Activated T-helper 17 cell treated with anti-CD3 and anti-CD28 coated beads, Interleukin-2, amount 50 U/mL, for 72 hours (primary cell): ENCODE measurements at places on chromosomes 6 and 20.
A peak's percentile ranks its signal among the peaks of the same experiment; 100 is the strongest.

- no peak for ATAC-seq
These were observed 88.0 kb upstream of the ADGRF1 start for GRCh38 chr6:47130086-47130485.

- ATAC-seq = peak; percentile 94
These were observed 52.9 kb upstream of the MLN start for GRCh38 chr6:33856655-33857054.

DNA sequence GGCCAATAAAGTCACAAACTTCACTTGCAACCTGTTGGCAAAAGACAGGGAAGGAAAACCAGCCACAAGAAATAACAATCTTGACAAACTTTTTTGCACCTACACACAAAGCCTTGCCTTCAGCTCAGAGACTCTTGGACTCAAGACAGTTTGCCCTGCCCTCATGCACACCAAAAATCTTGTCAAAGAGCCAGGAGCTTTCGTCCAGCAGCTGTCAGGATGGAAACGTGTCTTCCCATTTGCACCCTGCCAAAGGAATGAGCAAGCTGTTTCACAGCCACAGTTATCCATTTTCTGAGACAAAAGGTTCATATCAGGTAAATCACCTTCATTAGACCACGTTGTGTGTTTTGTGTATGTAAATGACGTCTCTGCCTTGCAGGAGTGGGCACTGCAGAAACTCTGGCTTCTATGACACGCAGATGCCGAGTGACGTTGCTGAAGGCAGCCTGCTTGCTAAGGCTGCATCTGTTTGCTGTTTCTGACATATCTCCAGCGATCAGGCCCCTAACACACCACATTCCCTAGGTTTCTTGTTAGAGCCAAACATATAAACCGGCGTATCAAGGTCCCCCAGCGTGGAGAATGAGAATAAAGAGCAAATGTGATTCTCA is 193.4 kb downstream of the SYNDIG1 start:
- ATAC-seq = no peak

DNA sequence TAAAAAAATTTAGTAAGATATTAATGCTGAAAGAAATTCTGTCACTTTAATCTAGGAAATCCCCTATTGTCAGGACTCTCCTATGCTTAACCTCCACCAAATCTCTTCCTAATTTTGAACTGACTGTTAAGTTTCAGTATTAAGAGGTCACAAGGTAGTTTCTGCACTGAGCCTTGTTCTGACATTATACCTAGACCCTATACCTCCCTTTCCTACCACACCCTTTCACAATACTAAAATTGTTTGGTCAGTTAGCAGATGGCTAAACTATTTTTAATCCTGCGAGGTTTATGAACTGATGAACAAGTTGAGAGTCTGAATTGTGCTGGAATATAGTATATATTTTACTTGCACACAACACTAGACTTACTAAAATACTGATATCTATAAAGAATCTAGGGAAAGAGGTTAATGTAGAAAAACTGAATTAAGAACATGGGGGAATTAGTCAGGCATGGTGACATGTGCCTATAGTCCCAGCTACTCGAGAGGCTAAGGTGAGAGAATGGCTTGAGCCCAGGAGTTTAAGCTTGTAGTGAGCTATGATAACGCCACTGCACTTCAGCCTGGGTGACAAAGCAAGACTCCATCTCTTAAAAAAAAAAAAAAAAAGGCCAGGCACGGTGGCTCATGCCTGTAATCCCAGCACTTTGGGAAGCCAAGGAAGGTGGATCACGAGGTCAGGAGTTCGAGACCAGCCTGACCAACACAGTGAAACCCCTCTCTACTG is 51.5 kb downstream of the HBS1L start:
- peak; percentile 81 for ATAC-seq

DNA sequence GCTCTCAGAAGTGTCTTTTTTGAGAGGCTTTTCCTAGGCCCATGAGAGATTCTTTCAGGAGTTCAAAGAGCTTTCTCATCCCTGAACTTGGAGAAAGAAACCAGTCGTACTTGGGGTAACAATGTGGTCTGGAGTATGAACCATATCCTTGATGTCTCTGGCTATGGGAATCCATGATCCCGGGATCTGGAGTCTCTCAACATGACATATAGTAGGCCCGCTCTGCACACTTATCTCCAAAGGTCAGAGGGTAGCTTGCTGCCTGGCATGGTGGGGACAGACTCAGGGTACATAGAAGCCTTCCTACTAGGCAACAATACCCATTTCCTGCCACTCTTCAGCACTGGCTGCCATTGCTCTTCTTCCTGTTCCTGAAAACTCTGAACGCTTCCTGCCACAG is 42.2 kb upstream of the NFATC2 start:
- ATAC-seq = no peak

- peak; percentile 61 for ATAC-seq
These were observed 180.0 kb upstream of the UST start for GRCh38 chr6:148566664-148567350.

DNA sequence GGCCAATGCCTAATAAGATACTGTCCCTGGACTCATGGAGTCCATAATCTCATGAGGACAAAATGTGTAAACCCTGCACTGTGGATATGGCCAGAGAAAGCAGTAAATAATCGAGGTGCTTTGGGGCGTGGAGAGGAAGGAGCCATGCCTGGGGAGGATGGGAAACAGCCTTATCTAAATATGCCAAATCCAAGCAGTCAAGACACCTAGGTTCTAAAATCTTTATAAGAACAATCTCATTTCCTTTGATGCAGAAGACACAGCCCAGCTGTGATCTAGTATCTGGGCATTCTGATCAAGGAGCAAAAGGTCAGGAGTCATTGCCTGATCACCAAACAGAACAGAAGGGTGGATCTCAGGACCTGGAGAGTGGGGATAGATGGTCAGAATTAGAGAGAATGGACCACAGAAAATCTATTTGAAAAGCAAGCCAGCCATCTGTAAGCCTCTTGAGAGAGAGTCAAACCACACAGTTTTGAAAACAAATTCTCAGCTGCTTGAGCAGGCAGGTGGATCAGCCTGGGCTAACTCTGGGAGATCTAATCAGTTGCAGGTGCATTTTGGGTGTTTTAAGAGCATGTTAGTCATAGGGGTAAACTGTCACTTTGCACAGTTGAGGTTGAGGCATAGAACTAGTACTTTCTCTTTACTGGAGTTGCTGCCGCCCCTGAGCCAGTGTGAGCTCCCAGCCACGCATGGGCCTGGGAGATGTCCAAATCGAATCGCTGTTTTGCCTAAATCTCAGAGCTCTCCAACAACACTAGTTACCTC is 130.8 kb upstream of the TNFAIP3 start:
- peak; percentile 90 for ATAC-seq

DNA sequence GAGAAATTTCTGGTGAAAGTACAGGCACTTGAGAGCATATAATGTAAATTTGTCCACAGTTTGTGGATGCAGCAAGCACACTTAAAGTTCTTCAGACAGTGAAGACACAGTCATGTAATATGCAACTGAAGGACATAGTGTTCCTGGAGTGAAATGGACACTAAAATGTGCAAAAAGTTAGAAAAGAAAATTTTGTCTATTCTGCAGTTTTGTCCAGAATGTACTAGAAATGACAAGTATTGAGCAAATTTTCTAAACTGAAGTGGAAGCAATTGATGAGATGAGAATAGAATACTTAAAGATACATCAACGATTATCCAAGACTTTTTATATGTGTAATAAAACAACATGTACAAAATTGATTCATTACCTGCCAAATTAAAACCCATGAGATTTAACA is 647.0 kb upstream of the IMPG1 start:
- no peak for ATAC-seq

- peak; percentile 32 for ATAC-seq
These were observed 106.3 kb downstream of the ZDHHC14 start for GRCh38 chr6:157487110-157487773.

DNA sequence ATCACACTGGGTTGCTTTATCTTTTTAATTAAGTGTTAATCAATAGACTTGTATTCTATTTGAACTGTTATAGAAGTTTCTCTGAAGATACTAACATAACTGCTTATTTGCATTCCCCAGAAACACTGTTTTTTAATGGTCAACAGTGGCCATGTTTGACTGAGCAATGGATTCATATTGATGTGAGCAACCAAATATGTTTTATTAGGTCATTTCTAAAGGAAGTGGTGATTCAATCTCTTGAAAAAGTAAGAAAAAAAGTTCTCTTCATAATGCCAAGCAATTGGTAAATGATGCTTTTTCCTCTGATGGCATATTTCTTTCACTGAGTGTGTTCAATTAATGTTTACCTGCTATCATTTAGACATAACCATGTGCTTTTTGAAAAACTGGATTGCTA is 593.0 kb upstream of the CITED2 start:
- no peak for ATAC-seq

DNA sequence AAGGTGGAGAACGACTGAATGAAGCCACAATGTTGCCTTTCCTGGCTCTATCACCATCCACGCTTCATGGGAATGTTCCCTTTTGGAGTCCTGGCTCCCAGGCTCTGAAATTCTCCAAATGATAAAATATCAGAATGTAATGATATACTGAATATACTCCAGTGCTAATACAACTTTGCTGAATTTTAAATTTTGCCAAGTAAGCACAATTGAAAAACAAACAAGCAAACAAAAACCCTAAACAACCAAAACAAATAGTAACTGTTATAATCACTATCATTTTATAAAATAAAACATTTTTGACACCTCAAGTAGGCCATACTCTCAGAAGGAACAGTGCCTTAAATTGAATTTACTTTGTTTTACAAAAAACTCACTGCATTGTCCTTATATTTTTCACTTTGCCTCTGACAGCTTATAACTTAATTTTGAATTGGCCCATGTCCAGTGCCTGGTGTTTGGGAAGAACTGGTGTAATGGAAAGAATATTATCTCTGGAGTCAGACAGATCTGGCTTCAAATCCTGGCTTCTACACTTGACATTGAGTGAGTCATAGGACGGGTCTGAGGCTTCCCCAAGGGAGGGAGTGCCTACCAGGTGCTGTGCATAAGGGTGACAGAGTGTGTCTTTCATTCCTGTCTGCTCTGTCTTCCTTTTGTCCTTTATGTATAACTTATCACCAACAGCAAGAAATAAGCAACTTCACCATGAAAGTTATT is 698.3 kb downstream of the EPM2A start:
- no peak for ATAC-seq

DNA sequence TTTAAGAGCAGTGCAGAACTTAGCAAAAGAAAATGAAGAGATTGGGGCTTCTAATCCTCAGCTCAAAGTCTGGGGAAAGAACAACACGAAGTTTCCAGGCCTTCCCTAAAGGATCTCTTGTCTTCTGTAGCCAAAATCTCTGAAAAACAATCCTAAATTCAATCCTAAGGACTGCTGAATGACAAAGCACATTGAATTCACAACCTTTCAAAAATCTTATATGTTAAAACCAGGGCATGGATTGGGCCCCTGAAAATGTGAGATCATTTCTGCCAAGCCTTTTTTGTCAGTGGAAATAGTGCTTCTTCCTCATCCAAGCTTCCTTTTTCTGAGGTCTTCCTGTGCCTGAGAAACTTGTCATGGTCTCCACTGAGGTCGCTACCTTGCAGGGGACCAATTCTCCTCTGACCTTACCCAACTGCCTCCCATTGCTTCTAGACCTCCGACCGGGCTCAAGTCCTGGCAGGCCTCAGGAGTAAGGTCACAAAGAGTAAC is 126.2 kb upstream of the ARID1B start:
- ATAC-seq = no peak

DNA sequence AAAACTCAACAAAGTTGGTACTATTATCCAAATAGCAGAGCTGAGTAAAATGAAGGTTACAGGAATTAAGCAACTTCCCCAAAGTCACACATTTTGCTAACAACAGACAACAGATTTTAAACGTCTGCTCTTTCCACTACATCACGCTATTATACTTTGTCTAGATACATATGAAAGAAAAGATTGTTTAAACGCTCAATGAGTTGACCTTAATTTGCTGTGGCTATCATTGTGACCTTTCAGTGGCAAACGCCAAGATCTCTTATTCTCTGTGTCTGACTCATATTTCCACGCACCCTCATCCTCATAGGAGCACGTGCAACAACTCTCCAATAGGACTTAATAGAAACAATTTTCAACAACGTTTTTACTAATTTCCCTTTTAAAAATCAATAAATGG is 540.1 kb downstream of the MAFB start:
- ATAC-seq = no peak

GRCh38 chr20:31811198-31811597 is 8.0 kb upstream of the MYLK2 start:
- ATAC-seq = no peak
